ENCODE measurements at places on chromosomes 1 and 21.

- DNase-seq: no peak
Measured at GRCh38 chr1:232951180-232951579, 769 bp downstream of the NTPCR start.

DNA sequence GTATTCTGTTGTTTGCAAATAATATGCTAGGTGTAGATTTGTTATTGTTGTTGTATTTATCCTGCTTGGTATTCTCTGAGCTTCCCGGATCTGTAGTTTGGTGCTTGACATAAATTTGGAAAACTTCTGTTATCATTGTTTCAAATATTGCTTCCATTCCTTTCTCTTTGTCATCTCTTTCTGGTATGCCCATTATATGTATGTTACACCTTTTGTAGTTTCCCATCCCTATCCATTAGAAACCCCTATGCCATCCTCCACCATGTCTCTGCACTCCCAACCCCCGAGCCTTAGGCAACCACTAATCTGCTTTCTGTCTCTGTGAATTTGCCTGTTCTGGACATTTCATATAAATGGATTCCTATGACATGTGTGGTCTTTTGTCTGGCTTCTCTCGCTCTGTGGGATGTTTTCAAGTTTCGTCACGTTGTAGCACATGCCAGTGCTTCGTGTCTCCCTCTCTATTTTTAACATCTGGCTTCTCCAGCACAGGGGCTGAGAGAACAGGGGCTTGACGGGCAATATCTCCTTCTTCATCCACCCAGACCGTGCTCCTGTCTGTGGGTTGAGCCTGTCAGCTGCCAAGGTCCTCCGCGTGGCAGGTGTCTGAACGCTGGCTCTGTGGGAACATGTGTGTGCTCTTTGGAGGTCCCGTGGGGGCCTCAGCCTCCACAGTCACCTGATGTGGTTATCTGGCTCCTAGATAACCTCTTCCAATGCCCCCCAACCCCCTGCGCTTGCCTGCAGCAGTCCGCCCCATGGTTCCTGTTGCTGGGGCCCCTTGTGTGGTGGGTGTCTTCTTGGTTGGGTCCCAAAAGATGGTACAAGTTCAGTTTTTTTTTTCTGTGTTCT lies 32.8 kb upstream of the MAN1C1 start:
- no peak for DNase-seq

GRCh38 chr1:109910123-109910962 lies at the start of gene CSF1:
CSF1 (plus strand) TSS chr1:109910849; CDS start chr1:109911024, 175 bp downstream.
- DNase-seq: peak; percentile 5

GRCh38 chr1:214316593-214316992 lies 35.6 kb downstream of the SMYD2 start:
- no peak for DNase-seq

- DNase-seq: no peak
Measured at GRCh38 chr1:147514233-147514632, 27.1 kb upstream of the BCL9 start.

All from cerebellar nuclear complex (tissue), 1 donor.